ENCODE measurements at places on chromosomes 4 and X. TPM values are rescaled to one million over a fixed set of nuclear protein-coding genes. Genes with fewer than 3 reads are reported as not detected.

ADH7 gene
- not detected for total RNA-seq

GRIA3 gene
- not detected for total RNA-seq

LRRC66 gene
- total RNA-seq = 0.12 TPM

LEF1 gene
- total RNA-seq = 395 TPM

HS6ST2 gene
- 0.07 TPM for total RNA-seq

MAP3K15 gene
- total RNA-seq = 0.34 TPM

RUFY3 gene
- 40.9 TPM for total RNA-seq

GDI1 gene
- total RNA-seq = 105 TPM

FRG2 gene
- total RNA-seq = not detected

BEX5 gene
- 5.8 TPM for total RNA-seq
